ENCODE measurements at places on chromosomes 12 and 14.

DNA sequence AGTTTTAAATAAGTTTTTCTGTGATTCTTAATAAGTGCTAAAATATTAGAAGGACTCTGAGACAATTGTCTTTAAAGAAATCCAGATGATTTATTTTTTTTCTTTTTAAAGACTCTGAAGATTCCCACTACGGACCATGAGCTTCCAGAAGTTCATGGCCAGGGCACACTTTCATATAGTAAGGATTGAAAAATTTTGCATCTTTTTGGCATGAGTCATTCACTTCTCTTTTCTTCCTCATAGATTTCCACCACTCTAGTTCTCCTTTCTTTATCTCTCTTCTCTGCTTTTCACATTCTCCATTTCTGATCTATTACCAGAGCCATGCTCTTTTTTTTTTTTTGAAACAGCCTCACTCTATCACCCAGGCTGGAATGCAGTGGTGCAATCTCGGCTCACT lies 385.8 kb downstream of the FLRT2 start:
- peak; percentile 29 for DNase-seq

- DNase-seq, result no peak
Observed at GRCh38 chr12:16119618-16120415, 157.7 kb downstream of the SLC15A5 start.

- DNase-seq, result peak; percentile 53
Observed at GRCh38 chr12:58528271-58528670, 392.0 kb downstream of the LRIG3 start.

DNA sequence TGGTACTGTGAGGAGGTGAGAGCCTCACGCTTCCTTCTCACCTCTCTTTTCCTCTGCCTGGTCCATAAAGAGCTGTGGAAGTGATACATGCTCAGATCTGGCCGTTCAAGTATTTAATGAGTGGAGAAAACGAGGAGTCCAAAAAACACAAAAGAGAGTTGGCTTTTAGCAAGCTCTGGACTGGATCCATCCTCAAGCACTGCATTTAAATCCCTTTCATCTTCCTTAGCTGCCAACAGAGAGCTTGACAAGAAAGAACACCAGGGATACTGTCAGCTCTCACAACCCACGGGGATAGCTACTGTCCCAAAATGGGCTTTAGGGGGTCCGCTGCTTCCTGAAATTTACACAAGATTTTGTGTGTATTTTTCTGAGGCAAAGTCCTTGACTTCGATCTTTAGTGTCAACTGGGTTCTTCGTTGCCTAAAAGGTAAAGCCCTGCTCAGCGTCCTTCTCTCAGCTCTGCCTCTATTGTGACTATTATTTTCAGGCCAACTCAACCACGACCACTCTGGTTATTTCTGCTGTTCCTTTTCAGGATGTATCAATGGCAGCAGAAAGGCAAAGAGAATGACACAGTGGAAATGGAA lies 120.9 kb downstream of the TMTC1 start:
- DNase-seq, result no peak

DNA sequence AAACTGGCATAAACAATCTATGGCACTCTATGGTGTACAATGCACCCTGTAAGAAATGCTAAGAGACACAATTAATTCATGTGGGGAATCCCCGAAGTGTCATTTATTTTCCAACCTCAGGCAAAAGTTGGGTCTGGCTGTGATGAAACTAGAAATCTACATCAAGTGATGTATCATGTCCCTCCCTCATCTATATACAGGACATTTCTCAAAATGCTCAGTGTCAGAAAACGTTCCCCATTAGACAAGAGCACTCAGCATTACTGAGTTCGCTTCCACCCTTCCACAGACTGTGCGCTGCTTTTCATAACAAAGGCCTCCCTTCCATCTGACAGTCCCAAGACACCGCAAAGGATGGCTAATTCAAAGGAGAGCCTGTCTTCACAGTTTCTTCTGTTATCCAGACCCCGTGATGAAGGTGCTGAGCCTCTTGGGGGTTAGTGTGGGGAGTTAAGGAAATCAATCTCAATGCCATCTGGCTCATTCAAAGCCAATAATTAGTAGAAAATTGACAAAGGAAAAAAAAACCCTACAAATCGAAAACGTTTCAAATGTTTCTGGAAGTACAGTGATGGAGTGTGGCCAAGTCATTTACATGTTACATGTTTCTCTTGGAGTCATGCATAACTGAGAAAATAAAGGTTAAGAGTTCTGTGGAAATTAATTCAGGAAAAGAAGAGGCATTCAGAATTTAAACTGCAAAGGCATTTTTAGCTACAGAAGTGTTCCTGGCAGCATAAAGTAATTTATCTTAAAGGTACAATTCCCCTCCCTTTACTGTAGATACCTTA lies 7.5 kb downstream of the CCDC88C start:
- DNase-seq, result no peak

DNA sequence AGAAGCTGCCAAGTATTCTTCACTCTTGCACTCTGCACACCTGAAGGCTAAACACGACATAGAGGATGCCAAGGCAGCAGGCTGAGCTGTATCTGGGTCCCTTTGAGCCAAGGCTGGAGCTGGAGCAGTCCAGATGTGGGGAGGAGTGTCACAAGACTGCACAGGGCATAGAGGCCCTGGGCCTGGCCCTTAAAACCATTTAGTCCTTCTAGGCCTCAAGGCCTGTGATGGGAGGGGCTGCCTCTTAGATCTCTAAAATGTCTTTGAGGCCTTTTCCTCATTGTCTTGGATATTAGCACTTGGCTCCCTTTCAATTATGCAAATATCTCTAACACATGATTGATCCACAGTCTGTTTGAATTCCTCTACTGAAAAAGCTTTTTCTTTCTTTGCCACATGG lies 28.0 kb upstream of the C14orf132 start:
- DNase-seq, result no peak

- DNase-seq, result no peak
Observed at GRCh38 chr12:122862872-122863701, 27.8 kb downstream of the HIP1R start.

- no peak for DNase-seq
Observed at GRCh38 chr14:55684956-55685584, 105.1 kb downstream of the KTN1 start.

- DNase-seq, result no peak
Observed at GRCh38 chr14:104863923-104864266, 1.2 kb upstream of the CEP170B start.

DNA sequence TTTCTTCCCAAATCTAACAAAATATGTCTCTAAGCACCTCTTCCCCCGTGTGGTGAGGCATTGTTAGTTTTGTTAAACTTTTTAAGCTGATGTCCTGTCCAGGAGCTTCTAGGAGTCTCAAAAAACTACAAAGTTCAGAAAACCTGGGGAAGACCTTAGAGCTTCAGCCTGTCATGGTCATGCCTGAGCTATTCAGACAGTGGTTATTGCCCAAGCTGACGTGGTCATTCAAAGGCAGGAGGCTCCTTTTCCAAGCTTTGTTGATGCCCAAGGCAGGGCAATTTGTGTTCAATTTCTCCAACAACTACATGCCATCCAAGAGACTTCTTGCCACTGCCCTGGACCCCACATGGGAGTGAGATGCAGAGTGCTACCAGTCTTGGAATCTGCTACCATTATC lies 5.8 kb upstream of the LYZ start:
- no peak for DNase-seq

GRCh38 chr14:104149278-104149595 lies 10.8 kb downstream of the KIF26A start:
- no peak for DNase-seq

DNA sequence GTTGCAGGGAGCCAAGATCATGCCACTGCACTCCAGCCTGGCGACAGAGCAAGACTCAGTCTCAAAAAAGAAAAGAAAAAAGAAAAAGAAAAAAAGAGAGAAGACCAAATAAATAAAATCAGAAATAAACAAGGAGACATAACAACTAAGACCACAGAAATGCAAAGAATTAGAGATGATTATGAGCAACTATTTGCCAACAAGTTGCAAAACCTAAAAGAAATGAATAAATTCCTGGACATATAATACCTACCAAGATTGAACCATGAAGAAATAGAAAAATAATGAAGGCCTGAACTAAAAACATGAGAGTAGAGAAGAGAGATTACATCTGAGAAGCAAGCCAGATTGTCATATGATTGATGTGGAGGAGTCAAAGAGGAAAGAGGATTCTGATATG lies 17.6 kb upstream of the EPS8 start:
- peak; percentile 18 for DNase-seq

DNA sequence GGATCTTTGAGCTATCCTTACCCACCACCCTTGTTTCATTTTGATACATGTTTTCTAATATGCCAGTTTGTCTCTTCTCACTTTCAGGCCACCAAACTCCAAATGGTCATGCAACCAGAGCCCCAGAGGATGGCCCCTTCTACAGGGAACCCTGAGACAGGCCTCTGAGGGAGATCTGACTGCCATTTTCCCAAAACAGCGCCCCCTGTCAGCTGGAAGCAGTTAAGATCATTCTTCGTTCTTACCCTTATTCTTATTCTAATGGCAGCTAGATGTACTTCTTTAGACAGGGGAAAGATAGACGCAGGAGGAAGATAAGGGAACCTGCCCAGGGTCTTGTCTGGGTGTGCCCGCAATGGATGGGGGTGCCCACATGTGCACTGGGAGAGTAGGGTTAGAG lies 38.4 kb downstream of the C12orf56 start:
- DNase-seq, result no peak

DNA sequence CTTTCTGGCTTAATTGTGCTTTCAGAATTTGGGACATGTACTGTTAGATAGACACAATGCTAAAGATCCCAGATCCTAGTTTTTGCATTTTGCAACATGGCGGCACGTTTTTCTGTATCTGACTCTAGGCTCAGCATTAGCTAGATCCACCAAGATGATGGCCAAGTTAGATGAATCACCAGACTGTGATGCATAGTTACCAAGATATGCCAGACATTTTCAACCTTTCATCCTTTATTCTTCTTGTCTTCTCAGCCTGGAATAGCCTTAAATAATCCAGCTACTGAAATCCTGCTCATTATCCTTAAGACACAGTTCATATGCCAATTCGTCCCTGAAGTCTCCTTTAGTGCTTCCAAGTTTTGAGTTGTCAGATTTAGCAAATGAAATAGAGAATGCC lies 144.9 kb upstream of the CRY1 start:
- DNase-seq, result peak; percentile 19

DNA sequence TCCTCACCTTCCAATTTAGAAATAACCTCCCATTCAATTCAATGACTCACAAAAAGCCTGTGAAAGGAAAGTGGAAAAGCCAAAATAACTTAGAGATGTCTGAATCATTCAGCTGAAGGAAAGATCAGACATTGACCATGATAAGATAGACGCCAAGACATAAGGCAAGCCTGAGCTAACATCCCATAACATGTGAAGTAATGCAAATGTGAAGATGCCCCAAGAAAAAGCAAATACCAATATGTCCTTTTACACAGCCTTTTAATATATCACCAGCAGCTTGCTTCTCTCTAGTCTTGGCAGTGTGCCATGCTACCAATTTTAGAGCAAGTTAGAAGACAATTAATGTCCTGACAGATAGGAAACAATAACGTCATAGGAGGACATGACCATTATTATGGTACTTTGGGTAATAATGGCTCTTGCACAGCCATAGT lies 2.4 kb upstream of the NUMB start:
- peak; percentile 58 for DNase-seq

- no peak for DNase-seq
Observed at GRCh38 chr12:131251336-131252101, 297.8 kb downstream of the ADGRD1 start.

GRCh38 chr12:132342251-132343227 lies 13.2 kb upstream of the GALNT9 start:
- DNase-seq, result no peak

- no peak for DNase-seq
Observed at GRCh38 chr14:30657606-30658163, 35.6 kb downstream of the SCFD1 start.

DNA sequence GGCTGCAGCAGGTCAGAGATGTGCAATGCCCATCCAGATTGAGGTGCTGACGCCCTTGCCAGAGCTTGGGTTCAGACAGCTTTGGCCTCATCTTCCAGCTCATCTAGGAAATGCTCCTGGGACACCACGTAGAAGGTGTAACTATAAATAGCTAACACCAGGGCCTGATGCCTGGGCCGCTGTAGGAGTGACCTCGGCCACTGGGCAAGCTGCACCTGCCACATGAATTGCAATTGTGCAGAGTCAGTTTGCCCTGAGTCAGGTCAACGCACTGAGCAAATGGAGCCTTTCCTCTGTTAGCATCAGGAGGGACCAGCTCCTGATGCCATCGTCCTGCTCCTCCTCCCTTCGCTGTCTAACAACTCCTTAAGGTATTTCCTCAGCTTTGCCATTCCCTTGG lies 17.4 kb upstream of the DNM1L start:
- no peak for DNase-seq

GRCh38 chr12:12890543-12891079 lies 751 bp upstream of the GPRC5A start:
- DNase-seq, result peak; percentile 52

GRCh38 chr12:121713257-121713777 lies 765 bp downstream of the TMEM120B start:
- DNase-seq, result no peak

DNA sequence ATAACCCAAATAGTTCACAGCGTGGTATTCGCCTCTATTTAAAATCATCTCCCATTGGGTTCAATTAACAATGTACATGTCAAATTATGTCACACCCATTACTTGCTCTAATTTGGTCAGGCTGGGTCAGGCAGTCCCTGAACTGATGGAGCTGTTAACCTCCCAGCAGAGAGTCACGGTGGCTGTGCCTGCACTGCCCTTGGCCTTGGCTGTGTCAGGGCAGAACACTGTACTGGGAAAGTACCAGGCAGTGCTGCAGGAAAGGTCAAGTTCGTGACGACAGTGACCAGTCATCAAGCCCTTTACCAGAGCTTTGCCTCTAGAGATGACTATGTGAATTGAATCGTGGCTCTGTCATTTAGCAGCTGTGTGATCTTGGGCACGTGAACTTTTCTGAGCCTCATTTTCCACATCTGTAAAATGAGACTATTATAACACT lies 100.0 kb downstream of the ARF6 start:
- DNase-seq, result no peak

DNA sequence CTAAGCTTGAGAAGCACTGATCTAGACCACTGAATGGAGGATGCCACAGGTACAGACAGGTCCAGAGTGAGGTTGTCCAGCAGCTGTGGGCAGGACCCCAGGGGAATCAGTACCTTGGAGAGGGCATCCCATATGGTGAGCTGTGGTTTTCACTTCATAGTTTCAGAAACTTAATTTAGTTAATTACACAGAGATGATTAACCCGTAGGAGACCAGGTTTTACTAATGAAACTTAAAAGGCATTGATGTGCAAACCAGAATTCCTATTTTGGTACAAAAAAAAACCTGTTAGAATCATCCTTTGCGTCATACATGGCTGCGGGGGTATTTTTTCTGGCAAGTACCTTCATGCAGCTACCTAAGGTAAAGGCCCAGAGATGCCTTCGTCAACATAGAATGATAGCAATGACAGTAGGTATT lies 159.3 kb downstream of the DACT1 start:
- no peak for DNase-seq
